ENCODE measurements at places on chromosomes 4 and X. TPM values are rescaled to one million over a fixed set of nuclear protein-coding genes. Genes with fewer than 3 reads are reported as not detected.

The F11 gene
- not detected for total RNA-seq

The FGF5 gene
- 2.5 TPM for total RNA-seq

The TMEM35A gene
- total RNA-seq: not detected

The PAGE1 gene
- not detected for total RNA-seq

The PNCK gene
- not detected for total RNA-seq

The NEXMIF gene
- not detected for total RNA-seq

- no peak for DNase-seq
These were observed 280.6 kb downstream of the PARM1 start for GRCh38 chr4:75213480-75213879.

DNA sequence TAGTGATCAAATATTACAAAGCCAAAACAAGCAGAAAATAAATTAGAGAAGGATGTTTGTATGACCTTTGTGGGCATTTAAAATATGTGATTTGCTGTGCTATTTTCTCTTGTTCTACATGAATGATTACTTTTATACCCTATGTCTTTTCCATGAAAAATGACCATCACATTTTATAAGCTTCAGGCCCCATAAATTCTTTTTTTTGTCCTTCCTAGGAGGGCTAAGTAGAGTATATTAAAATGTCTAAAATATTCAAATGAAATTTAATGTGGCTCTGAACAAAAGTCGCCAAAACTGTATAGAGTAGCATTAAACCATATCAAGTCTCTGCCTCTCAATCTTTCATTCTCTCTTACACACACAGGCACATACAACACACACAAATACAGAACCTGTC lies 15.9 kb upstream of the EMCN start:
- no peak for DNase-seq

GRCh38 chr4:94561249-94562024 lies 109.7 kb downstream of the PDLIM5 start:
- DNase-seq: peak; percentile 75

DNA sequence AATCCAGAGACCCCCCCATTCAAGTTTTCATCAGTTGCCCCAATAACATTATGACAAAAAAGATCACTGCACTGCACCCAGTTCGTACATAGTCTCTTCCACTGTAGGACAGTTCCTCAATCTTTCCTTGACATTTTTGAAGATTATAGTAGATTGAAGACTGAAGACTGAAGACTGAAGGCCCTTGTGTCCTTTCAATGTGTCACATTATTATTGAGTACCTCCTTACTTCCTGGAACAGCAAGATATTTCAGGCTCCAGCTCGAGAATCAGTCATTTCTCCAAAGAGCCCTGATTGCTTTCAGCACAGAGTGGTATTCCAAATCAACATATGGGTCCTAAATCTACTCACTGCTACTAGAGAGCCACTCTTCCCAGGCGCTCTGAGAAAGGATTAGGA lies 75.0 kb downstream of the MANBA start:
- DNase-seq: no peak

- DNase-seq: no peak
These were observed 17.4 kb upstream of the AFAP1 start for GRCh38 chr4:7956934-7957656.

DNA sequence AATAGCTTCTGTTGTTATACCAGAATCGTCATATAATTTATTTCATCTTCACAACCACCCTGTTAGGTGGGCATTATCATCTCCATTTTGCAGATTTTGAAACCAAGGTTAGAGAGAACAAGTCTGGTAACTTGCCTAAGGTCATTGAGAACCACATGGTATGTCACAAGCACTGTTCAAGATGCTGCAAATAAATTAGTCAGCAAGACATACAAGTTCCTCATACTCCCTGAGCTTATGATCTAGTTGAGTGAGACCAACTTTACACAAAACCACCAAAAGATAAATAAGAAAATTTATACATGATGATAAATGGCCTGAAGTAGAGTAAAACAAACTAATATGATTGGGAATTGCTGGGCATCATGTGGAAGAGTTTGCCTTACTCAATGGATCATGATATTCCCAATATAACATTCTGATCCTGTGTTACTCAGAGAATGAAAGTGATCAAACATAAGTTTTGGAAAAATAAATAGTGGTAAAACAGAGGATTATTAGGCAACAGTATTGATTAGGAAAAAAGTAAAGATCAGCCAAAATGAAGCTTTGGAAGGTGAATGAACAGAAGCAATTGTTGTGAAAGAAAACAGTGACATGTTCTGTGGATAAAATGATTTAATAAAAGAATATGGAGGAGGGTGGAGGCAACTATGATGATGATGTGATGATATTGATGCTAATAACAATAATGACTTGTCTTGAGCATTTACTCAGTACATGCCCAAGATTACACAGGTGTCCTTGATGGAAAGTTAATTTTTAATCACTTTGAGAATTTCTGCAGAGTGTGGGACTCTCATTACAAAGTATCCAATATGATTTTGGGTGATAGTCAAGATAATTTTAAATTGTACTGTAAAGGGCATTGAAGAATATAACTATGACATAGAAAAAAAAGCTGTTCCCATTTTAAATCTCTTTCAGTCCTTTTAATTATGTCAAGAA lies 34.1 kb upstream of the IL1RAPL1 start:
- DNase-seq: no peak

Data from SJSA1 (cell line).